ENCODE measurements at places on chromosomes 1 and 21. TPM values are rescaled to one million over a fixed set of nuclear protein-coding genes. Genes with fewer than 3 reads are reported as not detected.

PTCH2 gene
- 31.2 TPM for total RNA-seq

DNAJC6 gene
- 20.7 TPM for total RNA-seq

GRCh38 chr1:47684964-47685762 lies 247.3 kb downstream of the FOXD2 start:
- peak; percentile 50 for DNase-seq

FNDC10 gene
- 2.4 TPM for total RNA-seq

DNA sequence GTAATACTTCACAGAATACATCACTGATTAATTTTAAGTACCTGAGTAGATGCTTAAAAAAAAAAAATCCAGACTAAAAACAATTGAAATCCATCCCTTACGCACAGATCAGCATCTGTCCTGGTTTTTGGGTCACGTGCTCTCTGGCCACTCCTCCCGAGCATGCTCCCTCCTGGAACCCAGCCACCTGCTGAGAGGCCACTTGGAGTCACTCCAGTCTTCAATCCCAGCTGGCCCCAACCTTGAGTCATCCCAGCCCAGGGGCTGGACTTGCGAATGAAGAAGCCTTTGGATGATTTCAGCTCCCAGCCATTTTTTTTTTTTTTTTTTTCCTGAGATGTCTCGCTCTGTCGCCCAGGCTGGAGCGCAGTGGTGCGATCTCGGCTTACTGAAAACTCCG lies 8.9 kb downstream of the MAP1LC3C start:
- DNase-seq, result peak; percentile 83

GRCh38 chr1:247366926-247367645 lies 35.4 kb upstream of the ZNF496 start:
- no peak for DNase-seq

GRCh38 chr1:119475866-119476439 lies 31.1 kb upstream of the HSD3B1 start:
- no peak for DNase-seq

DNA sequence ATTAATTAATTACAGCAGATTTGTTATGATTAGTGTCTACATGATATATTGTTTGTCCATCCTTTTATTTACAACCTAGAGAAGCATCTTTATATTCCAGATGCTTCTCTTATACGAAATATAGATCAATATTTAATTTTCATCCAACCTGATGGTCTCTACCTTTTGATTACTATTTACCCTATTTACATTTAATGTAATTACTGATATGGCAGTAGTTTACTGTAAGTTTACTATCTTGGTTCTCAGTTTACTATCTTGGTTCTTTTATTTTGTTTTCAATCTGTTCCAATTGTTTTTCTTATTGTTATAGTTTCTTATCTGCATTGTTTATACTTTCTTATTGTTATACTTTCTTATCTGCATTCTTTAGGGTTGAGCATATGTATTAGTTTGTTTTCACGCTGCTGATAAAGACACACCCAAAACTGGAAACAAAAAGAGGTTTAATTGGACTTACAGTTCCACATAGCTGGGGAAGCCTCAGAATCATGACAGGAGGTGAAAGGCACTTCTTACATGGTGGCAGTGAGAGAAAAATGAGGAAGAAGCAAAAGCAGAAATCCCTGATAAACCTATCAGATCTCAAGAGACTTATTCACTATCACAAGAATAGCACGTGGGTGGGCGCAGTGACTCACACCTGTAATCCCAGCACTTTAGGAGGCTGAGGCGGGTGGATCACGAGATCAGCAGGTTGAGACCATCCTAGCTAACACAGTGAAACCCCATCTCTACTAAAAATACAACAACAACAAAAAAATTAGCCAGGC lies 28.9 kb downstream of the FAF1 start:
- DNase-seq, result no peak

WDR64 gene
- not detected for total RNA-seq

GRCh38 chr1:21938732-21939538 lies 1.8 kb upstream of the HSPG2 start:
- DNase-seq, result no peak

TTC22 gene
- 0.36 TPM for total RNA-seq

CYP4Z1 gene
- 3.5 TPM for total RNA-seq

PROK1 gene
- not detected for total RNA-seq

ARMH1 gene
- total RNA-seq, result 3.9 TPM

DNA sequence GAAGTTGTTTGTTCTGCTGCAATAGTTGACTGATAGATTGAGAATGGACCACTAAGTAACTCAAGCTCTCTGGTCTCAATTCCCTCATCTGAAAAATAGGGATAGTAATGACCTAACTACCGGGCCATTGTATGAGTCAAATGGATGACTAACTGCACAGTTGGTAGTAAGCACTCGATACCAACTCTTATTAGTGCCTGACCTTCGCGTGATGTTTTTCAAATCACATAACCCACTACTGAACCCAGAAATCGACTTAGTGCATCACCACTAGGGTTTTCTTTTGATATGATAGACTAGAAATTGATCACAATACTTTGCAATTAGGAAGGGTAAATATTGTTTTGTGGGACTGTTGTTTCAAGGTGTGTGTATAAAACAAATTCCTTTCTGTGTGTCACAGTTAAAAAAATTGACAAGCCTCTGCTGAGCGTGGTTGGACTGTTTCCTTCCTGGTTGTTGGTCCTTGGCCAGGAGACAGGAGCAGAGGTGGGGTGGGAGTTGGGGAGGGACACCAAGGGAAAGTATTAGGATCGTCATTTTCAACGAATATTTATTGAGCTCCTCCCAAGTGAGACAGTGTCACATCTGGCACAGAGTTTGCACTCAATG lies 54.0 kb upstream of the LRP8 start:
- DNase-seq, result no peak

BTF3L4 gene
- total RNA-seq, result 35.0 TPM

DNA sequence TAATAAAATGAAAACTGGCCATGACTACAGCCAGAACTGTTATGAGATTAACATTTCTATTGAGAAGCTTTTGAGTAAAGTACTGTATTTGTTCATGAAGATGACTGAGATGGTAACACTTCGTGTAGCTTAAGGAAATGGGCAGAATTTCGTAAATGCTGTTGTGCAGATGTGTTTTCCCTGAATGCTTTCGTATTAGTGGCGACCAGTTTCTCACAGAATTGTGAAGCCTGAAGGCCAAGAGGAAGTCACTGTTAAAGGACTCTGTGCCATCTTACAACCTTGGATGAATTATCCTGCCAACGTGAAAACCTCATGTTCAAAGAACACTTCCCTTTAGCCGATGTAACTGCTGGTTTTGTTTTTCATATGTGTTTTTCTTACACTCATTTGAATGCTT lies 164.0 kb downstream of the NEK7 start:
- no peak for DNase-seq

GRCh38 chr1:89356658-89357400 lies 7.0 kb upstream of the GBP6 start:
- DNase-seq, result no peak

DNA sequence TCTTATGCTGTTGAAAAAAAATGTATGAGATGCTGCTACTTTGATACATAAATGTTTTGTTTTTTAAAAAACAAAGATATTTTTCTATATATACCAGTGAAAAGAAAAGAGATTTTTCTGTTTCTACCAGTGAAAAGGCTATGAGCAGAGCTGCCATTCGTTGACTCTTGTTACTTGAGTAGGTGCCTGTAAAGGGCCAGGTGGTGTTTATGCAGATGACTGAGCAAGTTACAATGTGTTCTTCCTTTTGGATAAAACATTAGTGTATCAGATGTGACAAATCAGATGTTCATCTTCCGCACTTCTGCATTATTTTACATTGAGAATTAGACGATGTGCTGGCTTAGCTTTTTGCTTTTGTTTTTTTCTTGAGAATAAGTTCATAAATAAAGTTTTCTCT lies 45.4 kb downstream of the BARHL2 start:
- DNase-seq, result no peak

GRCh38 chr1:19844731-19845495 lies 29.8 kb upstream of the RNF186 start:
- DNase-seq, result no peak

ARHGEF10L gene
- total RNA-seq, result 34.3 TPM

DNA sequence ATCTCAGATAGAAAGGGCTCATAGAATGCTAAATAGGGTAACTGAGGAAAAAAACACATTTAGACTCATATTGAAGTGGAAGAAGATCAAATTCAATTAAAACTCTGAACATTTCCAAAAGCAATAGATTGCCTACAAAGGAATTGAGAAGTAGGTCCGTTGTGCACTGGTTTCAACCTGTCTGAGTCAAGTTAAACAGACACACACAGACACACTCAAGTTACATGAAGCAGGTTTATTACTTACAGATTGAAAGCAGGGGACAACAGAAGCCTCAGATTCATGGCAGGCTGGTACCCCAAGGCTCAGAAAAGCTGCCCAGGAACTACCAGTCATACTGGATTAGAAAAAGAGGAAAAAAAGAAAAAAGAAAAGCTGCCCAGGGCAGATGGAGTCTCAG lies 20.7 kb upstream of the S100A2 start:
- no peak for DNase-seq

Data from sciatic nerve (tissue), 2 donors.